HT1080 (cell line): ENCODE measurements at places on chromosomes 3 and 15. TPM values are rescaled to one million over a fixed set of nuclear protein-coding genes. Genes with fewer than 3 reads are reported as not detected.

Gene ISG20
- total RNA-seq: 39.1 and 48.9 TPM in 2 replicates

Gene AQP9
- total RNA-seq: not detected in 2 replicates

Gene SCAANT1
- total RNA-seq: not detected in 2 replicates

Gene ANAPC13
- total RNA-seq: 82.9 and 104 TPM in 2 replicates

Gene GORASP1
- total RNA-seq: 32.6 and 42.5 TPM in 2 replicates

Gene CIP2A
- 68.1 and 91.2 TPM in 2 replicates for total RNA-seq

GRCh38 chr15:34084086-34084485 is 17.6 kb downstream of the EMC7 start:
- DNase-seq: no peak

DNA sequence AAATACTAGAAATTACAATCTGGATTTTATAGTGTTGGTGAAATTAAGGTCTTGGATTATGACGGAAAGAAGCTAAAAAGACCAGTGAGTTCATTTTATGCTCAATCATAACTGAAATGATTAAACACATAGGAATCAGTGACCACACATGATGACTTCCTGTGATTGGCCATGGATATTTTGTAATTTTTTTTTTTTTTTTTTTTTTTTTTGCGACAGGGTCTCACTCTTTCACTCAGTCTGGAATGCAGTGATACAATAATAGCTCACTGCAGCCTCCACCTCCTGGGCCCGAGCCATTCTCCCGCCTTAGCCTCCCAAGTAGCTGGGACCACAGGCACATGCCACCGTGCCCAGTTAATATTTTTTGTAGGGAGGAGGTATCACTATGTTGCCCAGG is 47.4 kb downstream of the PAQR5 start:
- DNase-seq: peak; percentile 70

DNA sequence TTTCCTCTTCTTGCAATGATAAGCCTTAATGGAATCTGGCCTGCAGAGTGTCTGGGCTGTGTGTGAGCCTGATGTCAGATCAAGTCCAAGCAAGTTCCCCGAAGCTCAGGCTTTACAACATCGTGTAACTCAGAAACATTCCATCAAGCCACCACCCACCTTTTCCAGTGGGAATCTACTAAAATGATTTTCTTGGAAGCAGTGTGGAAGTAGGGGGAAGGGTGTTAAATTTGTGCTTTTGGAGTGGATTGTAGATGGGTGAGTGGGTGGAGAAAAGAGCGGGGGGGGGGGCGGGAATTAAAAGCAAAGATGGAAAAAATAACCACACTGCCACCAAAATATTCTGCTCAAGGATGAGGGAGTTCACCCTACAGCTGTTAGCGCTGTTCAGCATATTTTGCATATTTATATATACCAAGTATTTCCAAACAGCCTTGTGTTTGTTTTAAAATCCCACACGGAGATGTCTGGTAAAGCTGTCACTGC is 53.6 kb downstream of the VGLL3 start:
- no peak for DNase-seq

DNA sequence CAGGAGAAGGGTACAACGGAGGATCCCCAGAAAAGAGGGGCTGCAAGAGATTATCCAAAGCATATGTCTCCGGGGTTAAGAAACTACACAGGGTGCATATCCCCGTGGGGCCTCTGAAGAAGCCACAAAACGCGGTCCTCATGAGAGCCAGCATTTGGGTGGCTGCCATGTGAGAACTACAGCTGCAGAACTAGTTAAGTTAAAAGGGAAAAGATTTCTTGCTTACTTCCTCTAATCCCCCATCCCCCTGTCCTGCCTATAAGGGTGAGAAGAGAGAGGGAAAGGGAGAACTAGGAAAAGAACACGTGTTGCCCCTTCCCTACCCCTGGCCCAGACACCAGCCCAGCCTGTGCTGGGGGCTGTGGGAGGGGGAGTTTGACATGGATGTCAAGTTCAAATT is 70.4 kb upstream of the PCSK6 start:
- no peak for DNase-seq

DNA sequence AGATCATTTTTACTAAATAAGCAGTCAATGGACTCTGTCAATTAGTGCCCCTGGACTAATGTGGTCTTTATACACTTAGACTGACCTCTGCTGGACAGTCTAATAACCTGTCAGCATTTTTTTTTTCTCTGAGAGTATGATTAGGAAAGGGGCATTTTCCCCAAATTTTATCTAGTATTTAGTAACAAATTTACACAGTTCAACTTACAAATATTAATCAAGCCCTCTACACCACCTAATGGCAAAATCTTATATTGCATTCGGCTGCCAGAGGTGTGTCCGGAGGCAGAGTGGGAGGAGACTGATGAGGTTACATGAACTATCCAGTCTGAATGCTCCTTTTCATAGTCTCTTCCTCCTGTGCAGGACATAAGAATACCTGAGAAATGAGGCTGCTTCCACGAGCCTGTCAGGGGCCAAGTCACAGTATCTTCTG is 36.0 kb upstream of the COLQ start:
- DNase-seq: peak; percentile 82

DNA sequence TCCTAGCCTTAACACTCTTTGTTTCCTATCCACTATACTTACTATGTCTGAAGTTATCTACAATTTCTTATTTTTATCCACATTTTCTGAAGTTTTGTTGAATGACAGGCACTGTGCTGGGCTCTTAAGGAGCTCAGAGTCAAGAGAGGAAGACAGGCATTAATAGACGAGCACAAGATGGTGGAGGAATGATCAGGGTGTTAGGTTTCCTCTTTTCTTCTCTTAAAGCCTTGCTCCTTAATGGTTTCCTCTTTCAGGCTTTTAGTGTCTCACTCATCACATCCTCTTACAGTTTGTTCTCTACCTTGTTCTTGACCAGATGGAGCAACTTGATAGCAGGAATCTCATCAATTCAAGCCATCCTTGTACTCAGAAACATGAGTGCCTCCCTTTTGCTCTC is 52.9 kb upstream of the BCL6 start:
- DNase-seq: no peak

- DNase-seq: no peak
These were observed 467 bp downstream of the NCKIPSD start for GRCh38 chr3:48685293-48685602.

GRCh38 chr3:79255702-79256101 is 512.1 kb downstream of the ROBO1 start:
- no peak for DNase-seq

DNA sequence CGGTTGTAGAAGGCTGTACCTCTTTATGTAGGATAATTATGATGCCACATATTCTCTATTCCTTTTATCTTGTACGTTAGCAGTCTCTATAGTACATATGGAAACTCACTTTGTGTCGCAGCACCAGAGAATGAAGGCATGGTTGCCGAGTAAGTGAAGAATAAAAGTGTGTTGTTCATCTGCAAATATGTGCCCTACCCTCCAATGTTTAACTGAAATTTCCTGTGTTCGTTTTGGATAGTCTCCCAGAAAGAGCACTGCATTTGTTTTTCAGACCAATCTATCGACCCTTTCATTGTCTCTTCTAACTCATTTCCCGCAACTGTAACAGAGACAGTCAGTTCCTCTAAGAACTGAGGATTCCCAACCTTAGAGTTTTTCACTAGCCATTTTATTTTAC is 592.8 kb downstream of the TUSC7 start:
- DNase-seq: no peak

GRCh38 chr3:129989414-129989813 is 14.9 kb downstream of the TRH start:
- DNase-seq: no peak
